NCI-H1105 treated with DMSO at 0.1 percent for 48 hours (cell line): ENCODE measurements at places on chromosomes 6 and 20.

DNA sequence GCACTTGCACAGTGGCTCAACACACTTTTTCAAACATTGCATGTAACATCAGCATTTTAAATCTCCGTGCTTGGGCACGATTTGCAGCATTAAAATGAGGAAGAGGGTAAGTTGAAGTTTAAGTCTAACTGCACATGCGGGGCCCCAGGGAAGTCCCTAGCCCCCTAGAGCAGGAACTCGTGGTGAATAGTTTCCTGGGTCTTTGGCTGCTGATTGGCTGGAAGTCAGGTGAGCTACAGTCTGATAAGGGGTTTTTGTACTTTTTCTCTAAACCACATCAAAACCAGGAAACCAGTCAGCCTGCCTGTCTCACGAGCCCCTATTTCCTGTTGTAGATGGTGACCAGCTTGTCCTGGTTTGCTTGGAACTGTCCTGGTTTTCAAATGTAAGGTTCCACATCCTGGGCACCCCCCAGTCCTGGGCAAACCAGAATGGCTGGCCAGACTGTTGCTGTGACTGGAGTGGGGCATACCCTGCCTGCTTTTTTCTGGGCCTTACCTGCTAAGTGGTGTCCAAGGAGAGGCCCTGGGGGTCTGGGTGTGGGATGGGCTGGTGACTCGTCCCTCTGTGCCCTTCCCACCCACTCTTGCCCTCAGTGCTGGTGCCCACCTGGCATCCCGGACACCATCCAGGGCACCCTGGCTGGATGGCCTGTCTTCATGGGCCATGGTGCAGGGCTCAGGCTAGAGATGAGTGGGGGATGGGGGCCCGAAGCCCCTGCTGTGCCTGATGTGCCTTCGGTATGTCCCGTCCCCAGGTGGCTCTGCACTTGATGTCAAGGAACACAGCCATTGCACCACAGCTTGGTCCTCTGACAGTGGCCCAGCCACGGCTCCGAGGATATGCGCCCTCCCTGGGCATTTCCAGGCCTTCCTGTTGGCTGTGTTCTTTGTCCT is 31.8 kb downstream of the SUN5 start:
- no peak for DNase-seq

GRCh38 chr6:2061880-2062279 is 183.5 kb downstream of the GMDS start:
- no peak for DNase-seq

DNA sequence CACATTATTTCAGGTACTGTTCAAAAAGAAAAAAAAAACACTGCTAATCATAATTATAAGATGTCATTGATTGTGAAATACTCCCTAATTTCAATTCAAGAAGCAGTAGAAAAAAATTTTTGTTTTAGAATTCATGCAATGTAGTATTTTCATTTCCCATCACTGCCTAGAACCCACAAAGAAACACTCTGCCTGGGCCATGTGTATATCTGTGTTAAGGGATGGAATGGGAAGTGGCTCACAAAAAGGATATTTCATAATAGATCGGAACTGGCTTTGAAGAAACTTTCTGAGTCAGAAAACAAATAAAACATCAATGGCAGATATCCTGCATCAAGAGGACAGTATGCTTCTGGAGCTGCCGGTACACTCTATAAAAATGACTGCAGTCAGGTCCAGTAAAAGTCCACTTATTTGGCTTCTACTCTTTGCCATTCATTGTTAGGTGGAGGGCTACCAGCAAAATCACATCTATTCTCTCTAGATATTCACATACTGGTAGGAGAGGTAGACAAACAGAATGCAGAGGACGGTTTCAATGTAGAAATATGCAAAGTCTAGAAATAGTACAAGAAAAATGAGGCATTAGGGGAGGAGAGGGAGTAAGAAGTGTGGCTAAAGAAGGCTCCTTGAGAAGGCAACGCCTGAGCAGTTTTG is 135.0 kb upstream of the TNFAIP3 start:
- no peak for DNase-seq

DNA sequence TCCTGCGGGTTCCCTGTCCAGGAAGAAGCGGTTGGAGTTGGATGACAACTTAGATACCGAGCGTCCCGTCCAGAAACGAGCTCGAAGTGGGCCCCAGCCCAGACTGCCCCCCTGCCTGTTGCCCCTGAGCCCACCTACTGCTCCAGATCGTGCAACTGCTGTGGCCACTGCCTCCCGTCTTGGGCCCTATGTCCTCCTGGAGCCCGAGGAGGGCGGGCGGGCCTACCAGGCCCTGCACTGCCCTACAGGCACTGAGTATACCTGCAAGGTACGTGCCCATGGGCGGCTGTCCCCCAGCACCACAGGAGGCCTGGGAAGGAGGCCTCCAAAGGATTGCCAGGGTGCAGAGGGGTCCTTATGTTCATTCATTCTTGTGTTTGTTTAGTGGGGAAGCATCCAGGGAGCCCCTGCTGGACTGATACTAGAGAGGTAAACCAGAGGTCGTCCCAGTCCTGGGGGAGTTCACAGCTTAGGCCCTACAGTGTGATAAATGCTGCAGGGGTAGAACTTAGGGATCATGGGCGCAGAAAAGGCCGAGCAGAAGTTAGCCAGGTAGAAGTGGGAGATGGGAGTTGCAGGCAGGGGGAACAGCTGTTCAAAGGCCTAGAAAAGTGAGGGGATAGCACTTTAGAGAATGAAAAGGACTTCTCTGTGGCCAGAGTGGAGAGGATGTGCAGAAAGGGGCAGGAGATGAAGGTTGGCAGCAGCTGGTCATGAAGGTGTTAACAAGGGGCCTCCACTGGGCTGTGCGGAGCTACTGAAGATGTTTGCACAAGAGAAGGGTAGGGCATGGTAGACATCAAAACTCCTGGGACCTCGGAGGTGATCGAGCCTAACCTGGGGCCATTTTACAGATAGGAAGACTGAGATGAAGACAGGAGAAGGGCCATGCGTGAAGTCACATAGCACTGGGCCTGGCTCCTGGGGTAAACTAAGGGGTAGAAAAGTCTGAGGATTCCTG is 7.8 kb downstream of the TRIB3 start:
- no peak for DNase-seq
